Central memory CD4-positive, alpha-beta T cell (primary cell): ENCODE measurements at places on chromosomes 6 and 20.

DNA sequence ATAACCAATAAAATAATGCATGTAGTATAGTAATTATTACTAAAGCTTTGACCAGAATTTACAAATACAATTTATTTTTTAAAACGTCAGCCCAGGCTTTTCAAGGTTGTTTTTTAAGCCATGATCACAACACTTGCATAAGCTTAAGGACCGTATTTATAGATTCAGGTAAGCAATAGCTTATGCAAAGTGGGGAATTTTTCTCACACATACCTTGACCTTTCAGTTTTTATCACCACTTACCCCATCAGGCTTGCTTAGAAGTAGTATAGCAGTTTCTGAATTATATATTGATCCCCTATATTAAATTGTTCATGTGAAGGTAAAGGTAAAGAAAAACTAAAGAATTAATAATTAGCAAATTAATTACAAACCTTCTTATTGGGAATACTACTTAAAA is 232.3 kb upstream of the FKBP1C start:
- no peak for DNase-seq

DNA sequence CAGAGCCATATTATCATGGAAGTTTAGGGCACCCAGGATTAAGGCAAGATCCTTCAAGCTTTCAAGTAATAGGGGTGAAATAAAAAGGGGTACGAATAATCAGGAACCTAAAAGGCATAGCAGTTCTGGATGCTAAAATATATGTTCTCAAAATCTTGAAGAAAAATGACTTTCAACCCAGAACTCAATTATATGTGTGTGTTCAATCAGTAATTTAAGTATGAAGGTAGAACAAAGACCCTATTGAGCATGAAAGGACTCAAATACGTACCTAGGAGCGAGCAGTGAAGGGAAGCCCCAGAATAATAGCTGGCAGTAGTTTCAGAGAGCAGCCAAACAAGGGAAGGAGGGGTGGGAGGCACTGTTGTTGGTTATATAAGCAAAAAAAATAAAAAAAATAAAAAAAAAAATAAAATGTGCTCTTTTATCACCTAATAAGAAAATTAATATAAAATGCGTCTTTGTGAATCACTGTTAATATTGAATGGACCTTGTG is 45.4 kb downstream of the MYO6 start:
- DNase-seq: no peak

DNA sequence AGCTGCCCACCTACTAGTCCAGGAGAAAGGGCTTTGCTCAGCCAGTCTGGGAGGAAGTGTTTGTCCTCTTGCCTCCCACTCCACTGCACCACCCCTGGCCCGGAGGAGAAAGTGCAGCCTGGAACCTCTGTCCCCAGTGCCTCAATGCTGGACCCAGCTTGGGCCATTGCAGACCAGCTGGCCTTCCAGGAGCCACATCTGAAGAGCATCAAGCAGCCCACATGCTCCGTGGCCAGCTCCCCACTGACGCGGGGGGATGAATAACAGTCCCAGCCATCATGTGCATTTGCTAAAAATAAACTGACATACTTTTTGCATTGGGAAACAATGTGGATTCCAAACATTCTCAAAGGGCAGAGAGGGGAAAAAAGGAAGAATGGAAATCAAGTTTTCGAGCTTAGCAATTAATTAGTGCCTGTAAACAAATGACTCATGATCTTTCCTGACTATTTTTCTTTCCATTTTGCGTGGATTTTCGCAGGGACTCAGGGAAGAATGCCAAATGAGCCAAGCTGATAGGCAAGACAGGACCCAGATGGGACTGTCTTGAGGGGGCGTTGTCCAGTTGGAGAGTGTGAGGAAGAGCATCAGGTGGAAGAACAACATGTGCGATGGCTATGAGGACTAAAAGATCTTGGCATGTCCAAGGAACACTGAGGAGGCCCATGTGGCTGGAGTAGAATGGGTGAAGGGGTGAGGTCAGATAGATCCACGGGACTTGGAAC is 34.1 kb downstream of the CEBPB start:
- no peak for DNase-seq

DNA sequence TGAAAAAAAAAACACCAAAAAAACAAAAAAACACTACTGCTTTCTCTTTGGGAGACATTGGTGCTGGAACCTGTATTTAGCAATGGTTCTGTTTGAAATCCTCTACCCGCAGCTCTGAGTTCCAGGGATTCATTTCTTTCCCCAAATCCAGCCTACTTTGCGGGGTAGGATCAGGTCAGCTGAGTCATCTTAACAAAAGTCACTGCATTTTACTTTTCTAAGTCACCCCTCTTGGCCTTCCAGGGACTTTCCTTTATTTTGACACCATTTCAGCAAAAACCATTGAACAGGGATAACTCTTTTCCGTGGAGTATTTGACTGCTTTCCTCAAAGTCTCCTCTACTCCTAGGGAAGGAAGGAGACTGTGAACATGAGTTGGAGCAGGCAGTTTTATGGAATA is 837.6 kb downstream of the MAFB start:
- no peak for DNase-seq
